ENCODE measurements at places on chromosomes 7 and 10.

DNA sequence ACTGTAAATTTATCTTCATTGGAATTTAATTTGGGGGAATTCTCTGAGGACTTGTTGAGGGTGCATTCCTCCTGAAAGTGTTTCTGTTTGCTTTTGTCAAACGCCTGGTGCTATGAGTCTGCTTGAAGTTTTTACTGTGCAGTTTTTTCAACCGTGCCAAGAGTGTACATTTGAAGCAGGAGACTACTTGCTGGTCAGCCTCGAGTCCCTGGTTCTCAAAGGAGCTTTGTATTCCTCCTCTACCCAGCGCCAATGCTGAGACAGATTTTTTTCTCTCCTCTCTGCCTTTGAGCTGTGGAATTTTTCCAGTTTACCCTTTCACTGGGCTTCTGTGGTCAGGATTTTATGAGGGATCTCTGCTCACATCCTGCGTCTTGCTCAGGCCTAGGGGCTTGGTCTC lies 62.1 kb downstream of the NPY start:
- DNase-seq: no peak

- no peak for DNase-seq
Measured at GRCh38 chr7:74482629-74483401, 29.1 kb downstream of the GTF2IRD1 start.

- no peak for DNase-seq
Measured at GRCh38 chr7:123211545-123211944, 11.8 kb upstream of the SLC13A1 start.

DNA sequence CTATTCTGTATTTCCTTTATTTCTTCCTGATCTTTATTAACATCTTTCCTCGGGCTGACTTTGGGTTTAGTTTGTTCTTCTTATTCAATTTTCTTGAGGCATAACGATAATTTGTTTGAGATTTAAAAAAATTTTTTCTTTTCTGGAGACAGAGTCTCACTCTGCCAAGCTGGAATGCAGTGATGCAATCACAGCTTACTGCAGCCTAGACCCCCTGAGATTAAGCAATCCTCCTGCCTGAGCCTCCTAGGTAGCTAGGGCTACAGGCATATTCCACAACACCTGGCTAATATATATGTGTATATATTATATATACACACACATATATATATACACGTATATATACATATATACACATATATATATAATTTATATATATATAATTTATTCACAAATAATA lies 540.2 kb downstream of the NXPH1 start:
- DNase-seq: no peak

- DNase-seq: no peak
Measured at GRCh38 chr7:116528008-116528789, 3.4 kb downstream of the CAV1 start.

DNA sequence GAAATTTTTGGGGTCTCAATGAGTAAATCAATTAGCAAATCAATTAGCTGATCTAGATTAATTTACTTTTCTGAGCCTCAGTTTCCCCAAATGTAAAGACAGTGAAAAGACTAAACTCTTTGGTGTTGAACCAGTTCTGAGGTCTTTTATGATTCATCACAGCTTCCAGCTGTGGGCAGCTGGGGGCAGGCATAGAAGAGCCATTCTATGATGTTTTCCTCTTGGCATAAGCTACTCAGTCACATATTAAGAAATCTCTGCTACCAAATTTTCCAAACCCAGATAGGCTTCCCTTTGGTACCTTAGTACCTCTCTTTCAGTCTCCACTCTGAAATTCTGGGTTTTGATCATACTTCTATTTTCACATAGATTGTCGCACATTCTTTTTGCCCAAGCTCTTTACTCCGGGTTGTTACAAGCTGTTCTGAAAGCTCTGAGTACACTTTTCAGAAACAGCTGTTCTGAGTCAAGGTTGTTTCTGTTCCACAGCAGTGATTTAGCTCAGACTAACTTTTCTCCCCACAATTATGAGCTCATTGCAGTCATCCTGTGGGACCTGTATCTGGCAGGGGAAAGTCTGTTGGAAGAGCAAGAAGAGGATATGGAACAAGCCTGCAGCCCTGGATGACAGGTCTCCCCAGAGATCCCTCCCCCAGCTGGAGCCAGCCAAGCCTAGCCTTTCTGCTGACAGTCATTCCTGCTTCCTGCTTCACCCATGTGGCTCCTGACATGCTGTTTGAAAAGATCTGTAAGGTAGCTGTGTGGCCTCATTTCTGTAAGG lies 599.6 kb upstream of the GHITM start:
- peak; percentile 48 for DNase-seq

GRCh38 chr10:45373003-45373575 lies 927 bp upstream of the ALOX5 start:
- no peak for DNase-seq

GRCh38 chr10:77514870-77515269 lies 122.7 kb downstream of the KCNMA1 start:
- DNase-seq: no peak

DNA sequence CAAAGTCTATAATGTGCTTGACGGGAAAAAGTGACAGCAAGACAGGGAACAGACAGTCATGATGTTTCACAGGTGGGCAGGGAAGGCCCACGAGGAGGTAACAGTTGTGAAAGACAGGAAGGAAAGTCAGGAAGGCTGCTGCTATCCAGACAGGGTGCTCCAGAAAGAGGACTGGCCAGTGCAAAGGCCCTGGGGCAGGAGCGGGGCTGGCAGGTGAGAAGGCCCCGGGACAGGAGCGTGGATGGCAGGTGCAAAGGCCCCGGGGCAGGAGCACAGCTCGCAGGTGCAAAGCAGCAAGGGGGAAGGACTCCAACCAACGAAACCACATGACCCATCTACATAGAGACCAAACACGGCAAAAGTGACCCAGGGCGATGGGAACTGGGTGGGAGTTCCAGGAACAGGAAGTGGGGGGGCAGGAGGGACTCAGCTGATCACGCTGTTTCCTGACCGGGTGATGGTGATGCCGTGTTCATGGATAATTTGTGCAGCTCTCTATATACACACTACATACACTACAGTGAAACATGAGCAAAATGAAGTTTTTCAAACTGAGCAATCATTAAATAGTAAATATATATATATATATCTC lies 138.2 kb downstream of the MAD1L1 start:
- no peak for DNase-seq

GRCh38 chr7:630111-630511 lies 96.4 kb upstream of the DNAAF5 start:
- no peak for DNase-seq

GRCh38 chr7:139332697-139333359 lies 8.3 kb upstream of the FMC1 start:
- no peak for DNase-seq

GRCh38 chr10:71472912-71473311 lies 76.2 kb downstream of the CDH23 start:
- DNase-seq: no peak

DNA sequence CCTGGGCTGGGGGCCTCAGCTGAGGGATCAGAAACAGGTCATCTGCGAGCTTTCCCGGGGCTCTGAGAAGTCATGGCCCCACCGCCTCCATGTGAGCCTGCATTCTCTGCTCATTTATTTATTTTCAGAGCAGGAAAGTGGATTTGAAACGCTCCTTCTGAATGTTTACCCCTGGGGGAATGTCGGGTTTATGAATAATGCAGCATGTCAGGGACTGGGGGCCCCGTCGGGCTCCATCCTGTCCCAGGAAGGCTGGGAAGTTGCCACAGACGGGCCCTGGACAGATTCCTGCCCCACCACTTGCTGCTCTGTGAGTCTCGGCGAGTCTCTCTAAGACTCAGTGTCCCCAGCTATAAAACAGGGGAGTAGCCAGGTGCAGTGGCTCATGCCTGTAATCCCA lies 11.9 kb upstream of the GTF2IRD1 start:
- no peak for DNase-seq

- DNase-seq: no peak
Measured at GRCh38 chr10:56231436-56231835, 129.6 kb downstream of the ZWINT start.

GRCh38 chr10:43002596-43002995 lies 74.3 kb upstream of the RET start:
- peak; percentile 23 for DNase-seq

GRCh38 chr7:33845991-33846509 lies 59.3 kb upstream of the BMPER start:
- no peak for DNase-seq

DNA sequence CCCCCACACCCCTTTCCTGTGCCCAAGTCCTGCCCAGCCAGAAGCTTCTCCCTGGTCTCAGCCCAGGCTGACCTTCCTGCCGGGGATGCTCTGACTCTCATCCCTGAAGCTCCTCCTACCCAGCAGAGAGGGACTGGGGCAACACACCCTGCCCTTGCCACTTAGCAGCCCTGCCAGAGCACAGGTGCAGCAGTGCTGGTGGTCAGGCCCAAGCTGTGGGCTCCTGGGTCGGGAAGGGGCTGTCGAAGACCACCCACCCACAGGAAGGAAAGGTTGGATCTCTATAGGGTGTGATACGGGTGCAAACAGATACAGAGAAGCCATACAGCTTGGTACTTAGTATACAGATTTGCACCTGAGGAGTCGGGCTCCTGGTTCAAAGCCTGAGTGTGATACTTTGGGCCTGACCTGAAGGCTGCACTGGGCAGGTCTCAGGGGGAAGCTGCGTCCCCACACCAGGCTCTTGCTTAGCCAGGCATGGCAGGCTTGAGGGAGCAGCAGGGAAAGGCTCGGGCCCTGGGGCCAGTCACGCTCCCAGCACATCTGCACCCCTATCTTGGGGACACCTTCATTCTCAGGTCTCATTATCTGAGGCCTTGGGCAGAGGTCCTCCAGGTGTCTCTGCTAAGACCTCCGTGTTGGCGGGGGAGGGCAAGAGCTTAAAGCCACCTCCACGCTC lies 47.3 kb downstream of the TCERG1L start:
- peak; percentile 16 for DNase-seq

DNA sequence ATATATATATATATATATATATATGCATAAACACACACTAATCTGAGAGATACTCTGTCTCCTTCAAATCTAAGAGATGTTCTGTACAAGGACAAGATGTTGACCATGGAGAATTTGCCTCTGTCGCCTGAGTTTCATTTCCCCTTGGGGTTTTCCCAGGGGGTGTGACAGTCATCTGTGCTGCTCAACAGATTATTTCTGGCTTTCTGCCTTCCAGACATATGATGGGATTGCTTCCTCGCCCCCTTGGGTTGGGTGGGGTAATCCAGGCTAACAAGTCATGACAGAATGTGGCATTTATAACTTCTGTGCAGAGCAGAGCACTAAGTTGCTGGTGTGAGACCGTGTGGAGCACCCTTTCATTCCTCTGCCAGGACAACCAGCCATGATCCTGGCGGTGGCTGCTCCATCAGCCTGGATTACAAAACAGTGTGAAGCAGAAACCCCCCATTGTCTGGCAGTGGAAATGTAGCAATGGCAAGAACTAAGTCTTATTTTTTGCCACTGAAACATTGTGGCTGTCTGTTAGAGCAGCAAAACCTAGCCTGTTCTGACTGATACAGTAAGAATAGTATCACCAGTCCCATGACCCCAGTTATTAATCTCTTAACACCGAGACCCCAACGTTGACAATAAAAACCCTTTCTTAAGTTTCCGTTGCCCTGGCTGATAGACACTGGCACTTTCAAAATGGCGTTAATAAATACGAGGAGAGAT lies 13.7 kb upstream of the USP6NL start:
- DNase-seq: no peak

DNA sequence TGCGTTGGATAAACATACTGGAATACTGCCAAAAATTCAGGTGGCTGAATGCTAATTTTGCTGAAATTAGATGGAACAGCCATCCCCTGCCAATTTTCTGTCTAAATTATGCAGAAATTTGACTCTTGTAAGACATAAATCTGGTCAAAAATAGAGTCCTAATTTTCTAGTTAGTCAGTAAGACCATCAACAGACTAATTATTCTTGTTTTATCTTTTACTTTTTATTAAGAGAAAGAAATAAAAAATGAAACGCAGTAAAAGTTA lies 110.3 kb upstream of the GATA3 start:
- no peak for DNase-seq

- no peak for DNase-seq
Measured at GRCh38 chr10:44662051-44662450, 249.1 kb upstream of the TMEM72 start.

DNA sequence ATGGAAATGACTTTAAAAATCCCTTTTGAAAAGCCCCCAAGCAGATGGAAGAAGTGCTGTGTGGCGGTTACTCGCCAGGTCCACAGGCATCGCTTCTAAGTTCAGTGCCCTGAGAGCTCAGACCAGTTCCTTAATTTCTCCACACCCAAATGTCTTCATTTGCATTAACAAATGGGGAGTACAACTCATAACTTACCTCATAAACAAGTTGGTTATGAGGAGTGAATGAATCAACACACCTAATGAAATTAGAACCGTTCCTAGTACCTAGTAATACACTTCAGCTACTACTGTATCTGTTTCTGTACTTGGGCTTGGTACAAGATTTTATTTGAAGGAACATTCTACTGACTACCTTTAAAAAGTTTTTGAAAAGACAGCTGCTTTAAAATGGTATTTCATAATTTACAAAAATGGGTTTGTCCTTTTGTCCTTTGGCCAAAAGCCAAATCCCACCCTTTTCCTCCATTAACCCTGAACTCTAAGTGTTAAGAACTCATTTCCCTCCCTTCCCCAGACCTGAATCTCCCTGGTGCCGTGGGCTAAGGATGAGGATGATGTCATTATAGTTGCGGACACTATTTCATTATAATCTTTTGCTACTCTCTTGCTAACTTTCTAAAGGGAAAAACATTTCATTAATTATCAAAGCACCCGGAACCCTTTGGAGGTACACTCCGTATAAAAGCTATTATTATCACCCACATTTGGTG lies 221.5 kb upstream of the CELF2 start:
- DNase-seq: no peak

DNA sequence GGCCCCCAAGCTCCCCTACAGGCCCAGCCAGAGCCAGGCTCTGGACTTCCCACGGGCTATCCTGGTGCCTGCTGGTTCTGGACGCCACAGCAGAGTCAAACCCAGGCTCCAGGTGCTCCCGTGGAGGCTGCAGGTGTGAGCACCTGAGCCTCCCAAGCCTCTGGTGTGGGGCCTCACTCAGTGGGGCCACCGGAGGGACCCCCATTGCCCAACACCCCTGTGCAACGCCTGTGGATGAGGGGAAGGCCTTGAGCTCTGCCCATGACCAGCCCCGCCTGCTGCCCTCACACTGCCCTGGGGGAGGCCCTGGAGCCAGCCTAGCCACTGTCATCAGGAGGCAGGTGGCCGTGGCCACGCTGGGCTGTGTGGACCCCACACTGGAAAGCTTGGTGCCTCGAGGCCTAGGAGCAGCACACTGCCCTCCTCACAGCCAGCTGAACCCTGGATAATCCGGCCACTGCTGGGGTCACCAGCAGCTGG lies 229.3 kb downstream of the MAD1L1 start:
- peak; percentile 16 for DNase-seq

- no peak for DNase-seq
Measured at GRCh38 chr7:94633687-94634086, 22.2 kb downstream of the SGCE start.

- peak; percentile 27 for DNase-seq
Measured at GRCh38 chr7:159272739-159273138, 128.1 kb upstream of the VIPR2 start.

DNA sequence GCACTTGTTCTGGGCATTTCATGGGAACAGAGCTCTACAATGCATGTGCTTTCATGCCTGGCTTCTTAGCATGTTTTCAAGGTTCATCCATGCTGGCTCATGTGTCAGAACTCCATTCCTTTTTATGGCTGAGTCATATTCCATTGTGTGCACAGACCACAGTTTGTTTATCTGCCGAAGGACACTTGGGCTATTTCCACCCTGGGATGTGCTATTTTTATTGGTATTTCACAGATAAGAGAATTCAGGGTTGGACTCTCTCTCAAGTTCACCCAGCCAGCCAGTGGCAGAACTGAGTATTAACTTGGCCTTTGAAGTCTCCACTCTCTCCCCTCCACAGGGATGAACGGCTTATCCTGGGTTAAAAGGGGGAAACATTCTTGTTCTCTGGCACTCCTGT lies 190.7 kb upstream of the GPR26 start:
- no peak for DNase-seq

- no peak for DNase-seq
Measured at GRCh38 chr7:122454776-122455507, 150.4 kb upstream of the FEZF1 start.
